Activated CD8-positive, alpha-beta memory T cell treated with anti-CD3 and anti-CD28 coated beads for 1 hour (primary cell): ENCODE measurements at places on chromosomes 5 and 9.

GRCh38 chr5:132222649-132223038 lies 5.0 kb downstream of the P4HA2 start:
- DNase-seq = no peak

DNA sequence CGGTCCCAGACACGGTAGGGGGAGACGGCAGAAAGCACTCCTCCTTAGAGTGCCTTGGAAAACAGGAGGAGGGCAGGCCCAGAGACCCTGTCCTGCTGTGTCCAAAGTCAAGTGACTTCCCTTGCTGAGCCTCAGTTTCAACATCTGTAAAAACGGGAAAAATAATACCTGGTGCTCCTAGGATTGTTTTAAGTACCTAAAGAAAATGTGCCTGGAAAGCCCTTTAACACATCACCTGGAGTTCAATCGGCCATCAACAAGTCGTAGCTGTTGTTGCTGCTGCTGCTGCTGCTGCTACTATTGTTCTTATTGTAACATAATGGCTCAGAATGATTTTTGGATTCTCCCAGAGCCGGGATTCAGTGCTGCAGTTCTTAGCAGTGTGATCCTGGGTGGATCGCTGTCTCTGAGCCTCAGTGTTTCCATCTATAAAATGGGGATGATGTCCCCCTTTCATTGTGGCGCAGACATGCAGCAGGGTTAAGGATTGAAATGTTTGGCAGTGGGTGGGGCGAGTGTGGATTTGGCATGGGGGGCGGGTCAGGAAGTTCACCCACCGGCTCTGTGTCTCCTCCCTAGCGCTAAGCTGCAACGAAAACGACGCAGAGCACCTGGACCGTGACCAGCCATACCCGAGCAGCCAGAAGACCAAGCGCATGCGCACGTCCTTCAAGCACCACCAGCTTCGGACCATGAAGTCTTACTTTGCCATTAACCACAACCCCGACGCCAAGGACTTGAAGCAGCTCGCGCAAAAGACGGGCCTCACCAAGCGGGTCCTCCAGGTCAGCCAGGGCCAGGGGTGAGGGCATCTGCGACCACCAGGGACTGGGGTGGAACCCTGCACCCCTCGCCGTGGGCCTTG lies 9.2 kb downstream of the LHX2 start:
- no peak for DNase-seq

DNA sequence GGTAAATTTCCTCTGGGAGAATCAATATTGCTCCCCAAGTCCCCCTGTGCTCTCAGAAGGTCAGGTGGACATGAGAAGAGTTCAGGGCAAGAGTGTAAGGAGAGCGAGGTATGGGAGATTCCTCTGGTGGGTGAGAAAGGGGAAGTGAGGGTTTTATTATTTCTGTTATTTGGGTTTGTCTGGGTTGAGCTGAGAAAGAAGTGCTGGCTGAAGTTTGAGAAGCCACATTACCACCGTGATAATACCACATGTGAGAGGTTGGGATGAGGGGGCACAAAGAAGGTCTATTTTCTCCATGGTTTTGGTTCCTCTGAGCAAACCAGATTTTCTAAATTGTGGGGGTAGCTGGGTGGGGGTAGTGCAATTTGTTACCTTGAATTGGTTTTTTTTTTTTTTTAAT lies 350.4 kb downstream of the OSTF1 start:
- no peak for DNase-seq

- no peak for DNase-seq
Measured at GRCh38 chr5:19140276-19140675, 847.7 kb downstream of the CDH18 start.

DNA sequence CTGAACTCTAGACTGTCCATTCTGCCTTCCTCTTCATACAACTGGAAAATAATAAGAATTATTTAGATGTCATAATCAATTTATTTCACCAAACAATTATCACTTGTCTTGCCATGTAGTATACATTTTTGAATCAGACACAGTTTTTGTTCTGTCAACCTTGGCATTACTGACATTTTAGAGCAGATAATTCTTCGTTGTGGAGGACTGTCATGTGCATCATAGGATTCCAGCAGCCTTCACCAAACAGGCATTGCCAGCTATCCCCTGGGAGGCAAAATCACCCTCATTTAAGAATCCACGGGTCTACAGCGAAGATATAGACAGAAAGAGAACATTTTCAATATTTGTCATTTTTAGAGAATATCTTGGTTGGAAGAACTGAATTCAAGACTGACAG lies 293.9 kb downstream of the KDM4C start:
- DNase-seq = no peak

- DNase-seq = no peak
Measured at GRCh38 chr5:107123014-107123413, 547.7 kb downstream of the EFNA5 start.

DNA sequence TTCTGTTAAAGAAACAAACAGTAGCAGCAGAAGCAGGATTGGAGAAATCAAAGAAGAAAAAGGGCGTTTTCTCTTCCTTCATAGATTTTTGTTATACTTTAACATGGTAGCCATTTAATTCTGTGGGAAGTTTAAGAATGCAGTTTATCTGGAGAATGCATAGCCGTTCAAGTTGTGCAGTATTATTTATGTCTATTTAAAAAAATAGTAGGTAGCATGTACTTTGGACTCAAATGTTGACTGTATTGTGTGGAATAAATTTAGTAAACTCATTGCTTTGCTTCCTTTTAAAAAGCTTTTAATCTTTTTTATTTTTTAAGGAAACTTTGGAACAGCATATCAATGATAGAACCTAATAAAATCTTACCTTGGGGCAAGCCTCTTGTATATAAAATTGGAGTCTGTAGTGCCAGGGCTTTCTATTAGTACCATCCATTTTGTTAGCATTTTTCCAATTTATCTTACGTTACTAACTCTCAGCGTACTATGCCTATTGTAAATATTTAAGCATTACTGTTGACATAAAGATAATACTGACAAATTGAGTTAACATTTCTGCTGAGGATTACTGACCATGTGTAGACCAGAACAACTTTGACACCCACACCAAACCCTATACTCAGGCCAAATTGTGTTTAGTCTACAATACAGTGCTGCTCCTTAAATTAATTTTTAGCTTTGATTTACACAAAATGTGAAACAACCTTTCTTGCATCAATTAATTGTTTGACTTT lies 291.1 kb downstream of the NNT start:
- no peak for DNase-seq

DNA sequence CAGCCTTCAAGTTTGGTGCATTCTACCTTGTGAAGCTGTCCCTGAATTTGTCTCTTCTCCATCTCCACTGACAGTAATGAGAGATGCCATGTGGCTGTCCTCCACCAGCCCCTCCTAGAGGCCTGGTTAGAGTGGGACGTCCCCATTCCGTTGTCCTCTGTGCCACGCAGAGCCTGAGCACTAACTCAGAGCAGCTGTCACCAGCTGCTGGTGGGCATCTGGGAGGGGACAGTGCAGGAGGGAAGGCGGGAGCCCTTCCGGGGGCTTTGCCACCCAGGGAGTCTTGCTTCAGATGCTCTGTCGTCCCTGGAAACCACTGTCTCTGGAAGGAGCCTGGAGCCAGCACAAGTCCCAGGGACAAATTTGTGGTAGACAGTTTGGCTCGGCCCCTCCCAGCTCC lies 78.6 kb downstream of the PDZD2 start:
- no peak for DNase-seq

GRCh38 chr5:157908459-157908858 lies 49.5 kb upstream of the CLINT1 start:
- DNase-seq = no peak

DNA sequence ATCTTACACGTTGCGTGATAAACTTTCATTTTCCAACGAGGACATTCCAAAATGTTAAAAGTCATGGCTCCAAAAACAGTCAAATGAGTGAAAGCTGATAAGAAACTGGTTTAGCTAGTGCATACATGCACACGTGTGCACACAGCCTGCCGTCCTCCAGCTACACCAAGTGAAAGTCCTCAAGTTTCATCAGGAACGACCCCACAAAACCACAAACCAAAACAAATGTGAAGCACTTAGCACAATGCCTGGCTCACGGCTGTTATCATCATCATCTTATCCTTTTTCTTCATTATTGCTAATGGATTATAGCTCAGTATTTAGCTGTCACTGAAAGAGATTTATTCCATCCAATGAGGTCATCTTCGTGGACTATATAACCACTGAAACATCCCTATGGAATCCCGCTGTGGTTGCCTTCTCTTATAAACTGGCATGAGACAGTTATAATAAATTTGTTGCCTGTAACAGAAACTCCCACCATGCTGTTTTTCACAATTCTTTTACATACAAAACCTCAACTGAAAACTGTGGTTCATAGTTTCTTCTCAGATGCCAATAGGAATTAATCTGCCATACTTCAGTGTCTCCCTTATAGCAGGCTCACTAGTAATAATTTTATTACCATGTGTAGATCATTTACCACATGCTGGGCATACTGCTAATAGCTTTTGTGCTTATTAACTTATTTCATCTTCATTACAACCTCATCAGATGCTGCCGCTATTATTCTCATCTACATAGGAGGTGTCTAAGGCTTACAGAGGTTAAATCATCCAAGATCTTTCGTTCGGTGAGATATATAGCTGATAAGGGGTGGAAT lies 56.1 kb downstream of the SAXO1 start:
- DNase-seq = no peak

DNA sequence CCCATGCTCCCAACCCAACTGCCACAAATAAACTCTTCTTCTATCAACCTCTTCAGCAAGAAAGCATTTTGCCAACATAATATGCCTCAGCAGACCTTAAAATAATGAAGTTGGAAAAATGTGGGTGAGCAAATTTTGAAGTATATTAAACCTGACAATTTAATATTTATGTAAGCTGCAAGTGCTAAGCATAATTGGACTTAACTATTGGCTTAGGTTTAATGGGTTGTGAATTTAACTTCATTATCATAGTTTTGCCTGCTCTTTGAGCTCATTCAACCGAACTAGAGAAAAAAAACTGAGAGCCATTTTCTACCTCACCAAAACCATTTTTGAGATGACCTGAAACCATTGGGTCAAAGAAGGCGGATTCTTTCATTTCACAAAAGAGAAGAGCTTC lies 805.5 kb upstream of the DMAC1 start:
- no peak for DNase-seq

GRCh38 chr5:107813559-107813958 lies 142.8 kb upstream of the EFNA5 start:
- DNase-seq = no peak
